ENCODE measurements at places on chromosomes 13 and 19.

GRCh38 chr13:65093357-65093756, 2136.8 kb downstream of the PCDH9 start:
- no peak for DNase-seq

DNA sequence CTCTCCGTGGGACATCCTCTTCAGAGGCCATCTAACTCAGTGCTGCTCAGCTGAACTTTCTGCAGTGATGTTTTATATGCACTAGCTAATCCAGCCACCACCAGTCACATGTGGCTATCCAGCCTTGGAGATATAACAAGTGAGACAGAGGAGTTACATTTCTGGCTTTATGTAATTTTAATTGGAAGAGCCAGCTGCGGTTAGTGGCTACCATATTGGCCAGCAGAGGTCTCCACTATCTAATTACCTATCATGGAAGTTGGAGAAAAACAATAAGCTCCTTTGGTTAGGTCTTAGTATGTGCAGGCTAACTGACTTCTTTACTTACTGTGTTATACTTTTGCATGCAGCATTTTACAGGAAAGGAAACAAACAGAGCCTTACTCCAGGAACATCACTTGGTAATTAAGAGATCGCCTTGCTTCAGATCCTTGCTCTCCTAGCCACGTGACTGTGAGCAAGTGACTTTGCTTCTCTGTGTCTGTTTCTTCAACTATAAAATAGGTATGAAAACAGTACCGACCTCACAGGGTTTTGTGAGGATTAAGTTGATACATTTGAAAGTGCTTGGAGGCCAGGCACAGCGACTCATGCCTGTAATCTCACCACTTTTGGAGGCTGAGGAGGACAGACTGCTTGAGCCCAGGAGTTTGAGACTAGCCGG, 1.6 kb upstream of the KLK10 start:
- peak; percentile 64 for DNase-seq

DNA sequence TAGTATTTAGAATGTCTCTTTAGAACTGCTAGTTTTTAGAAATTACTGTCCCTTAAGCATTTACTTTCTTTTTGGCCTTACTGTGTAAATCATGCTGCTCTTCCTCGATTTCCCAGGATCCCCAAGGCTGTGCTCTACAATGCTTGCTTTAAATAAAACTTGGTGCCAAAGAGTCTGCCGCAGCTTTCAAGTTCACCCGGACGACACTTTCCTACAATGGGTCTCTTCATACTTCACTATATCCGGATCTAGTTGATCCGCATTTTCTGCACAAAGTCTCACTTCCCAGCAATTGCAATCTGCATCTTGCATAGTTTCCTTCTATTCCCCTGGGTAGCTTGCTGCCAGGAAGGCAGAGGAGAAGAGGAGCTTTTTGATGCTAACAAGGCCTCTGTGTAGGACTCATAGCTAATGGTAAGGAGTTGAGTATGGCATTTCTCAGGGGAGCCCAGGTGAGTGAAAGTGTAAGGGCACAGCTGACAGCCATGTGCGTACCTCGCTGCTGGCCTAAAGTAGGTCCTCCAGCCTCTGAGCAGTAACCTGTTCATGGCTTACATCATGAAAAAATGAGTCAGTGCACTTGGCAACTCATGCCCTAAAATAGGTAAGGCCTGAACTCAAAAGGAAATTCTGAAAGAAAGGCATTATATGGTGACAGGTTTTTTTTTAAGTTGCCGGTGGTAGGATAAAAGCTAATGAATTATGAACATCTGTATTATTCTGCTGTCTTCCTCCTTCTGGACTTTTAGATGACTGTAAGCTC, 101.6 kb downstream of the ENOX1 start:
- no peak for DNase-seq

DNA sequence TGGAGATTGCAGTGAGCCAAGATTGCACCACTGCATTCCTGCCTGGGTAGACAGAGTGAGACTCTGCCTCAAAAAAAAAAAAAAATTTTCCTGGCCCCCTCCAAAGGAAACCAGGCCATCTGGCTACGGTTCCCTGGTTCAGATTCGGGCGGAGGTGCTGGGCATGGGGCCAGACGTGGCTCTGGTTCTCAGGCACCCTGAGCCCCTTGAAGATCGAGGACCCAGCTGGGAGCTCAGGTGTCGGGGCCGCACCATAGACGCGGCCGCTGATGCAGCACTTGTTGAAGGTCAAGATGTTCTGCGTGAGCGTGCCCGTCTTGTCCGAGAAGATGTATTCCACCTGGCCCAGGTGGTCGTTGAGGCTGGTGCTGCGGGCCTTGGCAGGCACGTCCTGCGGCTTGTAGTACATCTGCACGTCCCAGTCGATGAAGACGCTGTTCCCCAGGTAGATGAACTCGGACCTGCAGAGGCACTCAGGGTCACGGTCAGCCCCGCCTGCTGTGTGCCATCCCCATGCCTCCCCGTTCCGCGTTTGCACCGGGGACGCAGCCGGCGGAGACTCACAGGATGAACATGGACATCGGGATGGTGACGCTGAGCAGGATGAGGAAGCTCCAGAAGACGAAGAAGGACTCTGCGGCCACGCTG, 12.3 kb downstream of the ATP8B3 start:
- DNase-seq, result peak; percentile 31

DNA sequence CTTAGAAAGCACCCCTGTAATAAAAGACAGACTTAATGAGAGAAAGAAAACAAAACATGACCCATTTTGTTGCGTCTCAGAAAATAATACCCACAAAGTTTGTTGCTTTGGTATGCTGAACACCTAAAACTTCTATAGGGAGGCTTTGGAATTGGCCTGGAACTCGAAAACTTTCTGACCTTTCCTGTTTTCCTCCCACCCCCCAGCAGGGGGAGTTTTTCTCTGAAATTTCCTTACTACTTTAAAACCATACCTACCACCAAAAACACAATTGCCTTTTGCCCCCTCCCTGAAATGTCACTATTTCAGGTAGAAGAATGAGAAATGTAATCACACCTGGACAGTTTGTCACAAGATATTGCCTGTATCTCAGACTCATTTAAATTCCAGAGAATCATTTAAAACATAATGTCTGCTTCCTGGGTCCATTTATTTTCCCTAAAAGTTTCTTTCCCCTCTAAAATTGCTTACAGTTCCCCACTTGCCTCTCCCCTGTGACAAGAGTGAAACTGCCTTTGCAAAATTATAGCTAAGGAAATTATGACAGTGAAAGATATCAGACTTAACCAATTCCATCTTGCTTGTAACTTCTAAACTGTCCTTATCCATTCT, 2700.2 kb downstream of the PCDH9 start:
- DNase-seq, result peak; percentile 12

DNA sequence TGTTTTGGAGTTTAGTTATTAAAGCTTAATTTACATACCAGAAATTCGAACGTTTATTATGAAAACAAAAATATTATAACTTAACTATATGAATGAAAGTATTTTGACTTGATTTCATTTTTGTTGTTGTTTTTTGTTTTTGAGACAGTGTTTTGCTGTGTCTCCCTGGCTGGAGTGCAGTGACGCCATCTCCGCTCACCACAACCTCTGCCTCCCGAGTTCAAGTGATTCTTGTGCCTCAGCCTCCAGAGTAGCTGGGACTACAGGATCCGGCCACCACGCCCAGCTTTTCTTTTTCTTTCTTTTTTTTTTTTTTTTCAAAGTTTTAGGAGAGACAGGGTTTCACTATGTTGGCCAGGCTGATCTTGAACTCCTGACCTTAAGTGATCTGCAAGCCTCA, 392.6 kb downstream of the PCDH17 start:
- DNase-seq, result no peak

- no peak for DNase-seq
These were observed 95.0 kb upstream of the KLF5 start for GRCh38 chr13:72963762-72964161.

DNA sequence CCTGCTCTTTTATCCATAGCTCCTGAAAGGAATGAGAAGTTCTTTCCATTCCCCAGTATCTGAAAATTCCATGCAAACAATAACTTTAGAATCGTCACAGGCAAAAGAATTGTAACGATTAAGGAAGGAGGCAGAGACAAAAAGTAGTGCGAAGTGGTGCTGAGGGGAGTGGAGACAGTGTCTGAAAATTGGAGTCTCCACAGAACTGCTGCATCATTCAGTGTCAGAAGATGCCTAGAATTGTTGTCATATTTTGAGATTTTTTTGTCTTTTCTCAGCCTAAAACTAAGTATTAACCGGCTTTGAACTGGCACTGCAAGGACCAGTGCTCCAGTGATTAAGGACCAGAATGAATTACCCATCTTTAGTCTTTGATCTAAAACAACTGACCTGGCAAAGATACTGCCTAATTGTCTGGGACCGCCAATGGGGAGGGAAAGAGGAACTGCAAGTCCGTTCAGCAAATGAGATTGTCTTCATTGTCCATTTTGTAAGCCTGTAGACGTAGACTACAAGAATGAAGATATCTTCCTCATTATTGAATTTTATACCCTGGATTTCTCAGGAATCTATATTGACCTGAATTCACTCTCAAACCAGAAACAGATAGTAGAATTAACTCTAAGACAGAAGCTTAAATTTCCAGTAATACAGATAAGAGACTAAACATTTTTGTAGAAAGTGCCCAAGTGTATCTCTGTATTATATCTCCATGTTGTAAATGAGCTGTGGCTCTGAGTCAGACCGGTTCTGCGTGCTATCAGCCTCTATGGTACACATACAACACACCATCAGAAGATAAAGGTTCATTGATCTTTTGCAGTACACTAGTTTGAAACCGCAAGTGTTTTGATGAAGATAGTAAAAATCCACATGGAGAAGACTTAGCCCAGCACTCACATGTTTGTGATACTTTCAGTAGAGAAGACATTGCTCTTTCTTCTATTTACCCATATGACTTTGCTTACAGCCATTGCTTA, 293.2 kb downstream of the EFNB2 start:
- DNase-seq, result no peak

DNA sequence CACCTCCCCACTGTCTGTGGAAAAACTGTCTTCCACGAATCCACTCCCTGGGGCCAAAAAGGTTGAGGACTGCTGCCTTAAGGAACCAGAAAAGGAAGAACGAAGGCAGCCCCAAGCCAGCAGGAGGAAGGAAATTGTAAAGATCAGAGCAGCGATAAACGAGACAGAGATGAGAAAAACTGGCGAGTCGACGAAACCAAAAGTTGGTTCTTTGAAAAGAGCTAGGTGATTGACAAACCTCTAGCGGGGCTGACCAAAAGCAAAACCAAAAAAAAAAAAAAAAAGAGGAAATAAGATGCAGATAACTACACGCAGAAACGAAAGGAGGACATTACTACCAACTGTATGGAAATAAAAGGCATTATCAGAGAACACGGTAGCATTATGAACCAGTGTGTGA, 76.9 kb downstream of the GADD45B start:
- no peak for DNase-seq

- DNase-seq, result no peak
These were observed 137.0 kb downstream of the KCNRG start for GRCh38 chr13:50152224-50152623.

DNA sequence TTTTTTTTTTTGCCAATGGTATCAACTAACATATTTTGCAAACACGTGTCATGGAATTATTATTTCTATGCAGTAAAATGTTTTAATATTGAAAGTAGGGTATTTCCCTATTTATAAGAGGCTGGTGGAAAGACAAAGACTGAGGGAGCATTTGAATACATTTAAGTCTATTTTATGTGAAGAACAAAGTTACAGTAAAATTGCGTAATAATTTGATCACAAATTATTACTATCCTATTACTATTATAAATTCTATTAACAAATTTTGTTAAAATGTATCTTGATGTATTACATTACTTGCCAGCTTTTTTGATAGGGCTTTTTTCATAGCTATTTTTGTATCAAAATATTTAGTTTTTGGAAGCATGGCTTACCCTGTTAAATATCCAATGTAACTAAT, 58.4 kb downstream of the GPC5 start:
- DNase-seq, result no peak

- DNase-seq, result no peak
These were observed 104.8 kb downstream of the WDFY2 start for GRCh38 chr13:51688937-51689662.

- no peak for DNase-seq
These were observed 2.2 kb downstream of the NAXD start for GRCh38 chr13:110617321-110618072.

DNA sequence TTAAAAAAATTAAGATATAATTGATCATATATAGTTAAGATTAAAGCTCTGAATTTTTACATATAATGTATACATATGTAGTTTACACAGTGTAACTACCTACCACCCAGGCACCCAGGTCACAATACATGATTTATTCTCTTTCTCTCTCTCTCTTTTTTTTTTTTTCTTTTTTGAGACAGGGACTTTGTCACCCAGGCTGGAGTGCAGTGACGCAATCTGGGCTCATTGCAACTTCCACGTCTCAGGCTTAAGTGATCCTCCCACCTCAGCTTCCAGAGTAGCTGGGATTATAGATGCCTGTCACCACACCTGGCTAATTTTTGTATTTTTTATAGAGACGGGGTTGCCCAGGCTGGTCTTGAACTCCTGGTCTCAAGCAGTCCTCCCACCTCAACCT, 18.8 kb upstream of the CLASRP start:
- DNase-seq, result no peak

DNA sequence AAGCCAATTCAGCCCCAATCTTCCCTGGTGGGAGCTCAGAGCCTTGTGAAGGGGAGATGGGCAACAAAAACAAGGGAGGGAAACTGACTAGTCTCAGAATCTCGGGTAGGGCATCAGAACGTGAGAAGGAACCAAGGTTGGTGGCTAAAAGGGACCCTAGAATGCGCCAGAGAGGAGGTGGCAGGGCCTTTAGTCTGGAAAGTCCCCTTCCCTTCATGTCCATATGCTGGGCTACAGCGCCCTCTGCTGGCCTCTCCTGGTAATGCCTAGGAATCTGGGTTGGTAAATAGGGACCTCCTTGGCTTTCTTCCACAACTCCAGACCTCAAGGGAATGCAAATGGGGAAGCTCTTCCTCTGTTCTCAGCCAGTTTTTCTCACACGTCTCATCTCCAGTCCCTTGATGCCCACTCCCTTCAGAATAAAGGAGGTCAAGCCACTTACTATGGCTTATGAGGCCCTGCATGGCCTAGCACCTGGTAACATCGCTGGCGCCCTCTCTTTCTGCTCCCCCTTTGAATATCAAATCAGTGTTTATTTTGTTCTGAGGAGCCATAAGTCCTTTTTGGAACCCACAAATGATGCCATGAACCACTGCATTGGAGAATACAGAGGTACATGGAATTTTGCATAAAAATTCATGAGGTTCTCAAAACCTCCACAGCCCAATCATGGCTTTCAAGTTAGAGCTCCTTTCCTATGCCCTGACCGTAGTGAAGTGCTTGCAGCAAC, 1.4 kb upstream of the CCDC97 start:
- peak; percentile 85 for DNase-seq

- DNase-seq, result no peak
These were observed 29.5 kb downstream of the PEPD start for GRCh38 chr19:33492090-33492489.

- peak; percentile 40 for DNase-seq
These were observed at the start of gene PHLDB3 for GRCh38 chr19:43504426-43505185. Gene PHLDB3 (minus strand): TSS chr19:43504746. CDS start chr19:43504118, 628 bp downstream.

Data from NCI-H1105 (cell line).